Frontal cortex (tissue), 4 donors: ENCODE measurements at places on chromosomes 2 and 18.

DNA sequence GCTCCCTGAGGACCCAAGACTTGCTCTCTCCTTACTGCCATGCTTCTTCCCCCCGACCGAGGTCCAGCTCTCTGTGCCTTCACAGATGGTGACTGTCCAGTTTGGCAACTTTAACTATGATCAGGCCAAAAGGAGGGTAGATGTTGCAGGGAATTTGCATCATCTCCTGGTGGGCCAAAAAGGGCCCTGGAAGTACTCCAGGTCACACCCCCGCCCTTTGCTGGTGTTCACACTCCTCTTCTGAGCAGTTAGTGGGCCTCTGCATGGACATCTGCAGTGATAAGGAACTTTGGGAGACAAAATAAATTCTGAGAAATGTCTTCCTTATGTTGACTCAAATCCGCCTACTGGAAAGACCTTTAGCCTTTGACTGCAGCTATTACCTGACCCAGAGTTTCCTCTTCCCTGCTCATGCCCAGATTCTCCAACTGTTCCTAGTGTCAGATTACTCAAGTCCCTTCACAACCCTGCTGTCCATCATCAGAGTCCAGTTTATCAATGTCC is 234.4 kb downstream of the LOXHD1 start:
- DNase-seq, result no peak

- no peak for DNase-seq
Measured at GRCh38 chr2:49416252-49416651, 261.9 kb upstream of the FSHR start.

GRCh38 chr18:23196119-23197007 is 61.1 kb downstream of the CABLES1 start:
- DNase-seq, result no peak

DNA sequence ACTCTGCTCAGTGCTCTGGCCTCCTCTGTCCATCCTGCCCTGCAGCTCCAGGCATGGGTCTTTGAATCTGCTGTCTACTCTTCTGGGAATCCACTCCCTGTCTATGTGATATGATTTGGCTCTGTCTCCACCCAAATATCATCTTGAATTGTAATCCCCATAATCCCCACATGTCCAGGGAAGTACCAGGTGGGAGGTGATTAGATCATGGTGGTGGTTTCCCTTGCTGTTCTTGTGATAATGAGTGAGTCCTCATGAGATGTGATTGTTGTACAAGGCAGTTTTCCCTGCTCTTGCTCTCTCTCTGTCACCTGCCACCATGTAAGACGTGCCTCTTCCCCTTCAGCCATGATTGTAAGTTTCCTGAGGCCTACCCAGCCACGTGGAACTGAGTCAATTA is 881.8 kb upstream of the ID2 start:
- DNase-seq, result no peak

GRCh38 chr18:11137400-11137799 is 12.0 kb downstream of the PIEZO2 start:
- no peak for DNase-seq

GRCh38 chr18:59631583-59632181 is 65.5 kb downstream of the CCBE1 start:
- DNase-seq, result no peak

DNA sequence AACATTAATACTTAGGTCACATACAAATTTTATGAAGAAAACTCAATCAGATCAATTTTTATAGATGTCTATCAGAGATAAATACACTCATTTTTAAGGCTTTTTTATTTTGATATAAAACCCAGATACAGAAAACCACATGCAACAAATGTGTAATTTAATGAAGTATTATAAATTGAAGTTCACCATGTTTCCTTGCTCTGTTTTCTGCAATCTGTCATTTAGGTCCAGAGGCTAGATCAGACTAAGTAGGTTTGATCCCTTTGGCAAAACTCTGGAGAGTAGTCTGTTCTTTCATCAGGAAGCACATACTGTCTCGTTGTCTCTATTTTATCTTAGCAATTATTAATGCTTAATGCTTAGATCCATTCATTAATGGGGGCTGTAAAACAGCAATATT is 841.6 kb downstream of the MBD2 start:
- no peak for DNase-seq

DNA sequence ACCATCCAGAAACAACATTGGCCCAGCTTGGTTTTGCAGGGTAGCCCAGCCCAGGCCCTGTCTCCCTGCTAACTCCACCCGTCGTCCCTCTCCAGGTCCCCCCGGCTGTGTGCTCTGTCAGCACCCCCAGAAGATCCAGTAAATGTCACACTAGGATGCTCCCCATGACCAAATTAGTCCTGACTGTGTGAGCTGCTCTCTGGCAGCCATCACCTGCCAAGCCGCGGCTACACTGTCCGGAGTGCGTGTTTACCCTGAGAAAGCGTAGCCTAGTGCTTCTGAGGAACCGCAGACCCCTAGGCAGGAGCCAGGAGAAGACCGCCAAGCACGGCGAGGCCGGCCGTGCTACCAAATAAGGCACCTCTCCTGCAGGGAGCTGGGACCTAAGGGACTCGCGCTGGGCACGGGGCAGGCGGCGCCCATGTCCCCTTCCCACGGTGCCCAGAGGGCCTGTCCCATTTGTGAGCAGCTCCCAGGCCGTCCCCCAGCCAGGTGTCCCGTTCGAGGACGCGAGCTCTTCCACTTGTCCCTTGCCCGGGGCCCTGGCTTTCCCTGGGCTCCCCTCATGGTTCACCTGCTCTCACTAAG is 849.9 kb downstream of the RNF144A start:
- DNase-seq, result no peak

- no peak for DNase-seq
Measured at GRCh38 chr2:204886713-204887112, 341.4 kb downstream of the PARD3B start.

DNA sequence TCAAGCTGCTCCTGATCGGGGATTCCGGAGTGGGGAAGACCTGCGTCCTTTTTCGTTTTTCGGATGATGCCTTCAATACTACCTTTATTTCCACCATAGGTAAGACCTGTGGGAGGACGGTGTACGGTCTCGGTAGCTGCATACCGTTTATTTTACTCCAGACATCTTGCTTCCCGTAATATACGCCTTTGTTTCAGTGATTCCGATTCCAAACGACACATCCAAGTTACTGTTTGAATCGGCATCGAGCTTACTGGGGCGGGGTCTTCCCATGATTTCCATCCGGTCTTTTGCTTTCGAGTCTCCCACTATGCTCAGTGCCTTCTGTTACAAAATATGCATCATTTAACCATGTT is 731 bp downstream of the RAB10 start:
- DNase-seq, result no peak

- DNase-seq, result no peak
Measured at GRCh38 chr2:59905731-59906130, 647.7 kb downstream of the BCL11A start.
